ENCODE measurements at places on chromosomes 5 and 9.

- DNase-seq, result no peak
These were observed 169.7 kb downstream of the C9orf50 start for GRCh38 chr9:129451089-129451656.

DNA sequence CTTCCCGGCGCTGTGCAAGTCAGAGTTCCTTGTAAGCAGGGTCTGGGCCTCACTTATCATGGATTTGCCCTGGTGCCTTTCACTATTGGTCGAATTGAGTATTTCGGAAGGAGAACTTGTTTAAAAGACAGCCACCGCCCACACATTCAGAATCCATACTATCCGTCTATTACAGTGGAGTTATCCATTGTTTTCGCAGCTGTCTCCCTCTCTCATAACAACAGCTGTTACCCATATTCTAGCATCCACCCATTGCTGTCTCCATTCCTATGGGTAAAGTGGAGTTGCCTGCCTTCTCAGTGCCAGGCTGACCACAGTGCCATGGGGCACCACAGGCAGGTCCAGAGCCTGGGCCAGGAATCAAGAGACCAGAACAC is 20.2 kb downstream of the FAXDC2 start:
- DNase-seq, result no peak

- no peak for DNase-seq
These were observed 85.6 kb downstream of the SLC28A3 start for GRCh38 chr9:84254972-84255371.

- DNase-seq, result no peak
These were observed 44.3 kb downstream of the CAMK2A start for GRCh38 chr5:150245111-150245789.

GRCh38 chr5:39224196-39224761 is 4.9 kb upstream of the FYB1 start:
- DNase-seq, result no peak

DNA sequence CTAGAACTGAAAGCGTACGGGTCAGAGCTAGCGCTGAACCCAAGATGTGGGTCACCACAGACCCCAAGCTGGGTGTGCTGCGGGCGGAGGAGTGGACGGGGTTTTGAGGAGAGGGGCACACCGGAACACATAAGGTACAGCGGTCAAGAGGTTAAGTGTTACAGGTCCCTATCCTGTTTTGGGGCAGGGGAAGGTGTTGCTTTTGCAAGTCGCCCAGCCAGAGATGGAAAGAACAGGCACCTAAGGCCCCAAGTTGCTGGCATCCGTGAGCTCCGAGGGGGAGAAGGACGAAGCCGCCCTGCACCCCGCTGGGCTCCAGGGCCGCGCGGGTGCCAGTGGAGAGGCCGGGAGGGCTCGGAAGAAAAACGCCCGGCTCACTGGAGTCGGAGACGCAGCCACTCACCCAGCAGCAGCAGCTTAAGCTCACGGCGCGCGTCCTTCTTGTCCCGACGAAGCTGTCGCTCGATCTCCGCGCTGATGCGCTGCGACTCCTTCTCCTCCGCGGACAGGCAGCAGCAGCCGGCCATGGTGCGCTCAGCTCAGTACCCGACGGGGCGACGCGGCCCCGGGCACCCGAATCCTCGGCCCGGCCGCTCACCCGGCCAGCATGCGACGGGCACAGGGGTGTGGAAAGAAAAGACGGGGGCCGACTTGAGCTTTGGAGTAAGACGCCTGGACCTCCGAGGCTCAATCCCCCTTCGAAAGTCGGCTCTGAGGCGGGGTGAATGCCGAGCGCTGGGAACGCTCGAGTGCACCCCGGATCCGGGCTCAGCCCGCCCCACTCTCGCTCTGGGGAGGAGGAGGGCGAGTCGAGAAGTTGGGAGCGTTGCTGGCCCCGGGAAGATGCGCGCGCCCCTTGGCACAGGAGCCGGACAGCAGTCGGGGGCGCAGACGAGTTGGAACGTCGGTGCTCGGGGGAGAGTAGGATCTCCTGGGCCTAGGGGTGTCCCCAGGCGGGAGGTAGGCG is 572 bp downstream of the GNA14 start:
- no peak for DNase-seq
